ENCODE measurements at places on chromosomes 5 and 9.

DNA sequence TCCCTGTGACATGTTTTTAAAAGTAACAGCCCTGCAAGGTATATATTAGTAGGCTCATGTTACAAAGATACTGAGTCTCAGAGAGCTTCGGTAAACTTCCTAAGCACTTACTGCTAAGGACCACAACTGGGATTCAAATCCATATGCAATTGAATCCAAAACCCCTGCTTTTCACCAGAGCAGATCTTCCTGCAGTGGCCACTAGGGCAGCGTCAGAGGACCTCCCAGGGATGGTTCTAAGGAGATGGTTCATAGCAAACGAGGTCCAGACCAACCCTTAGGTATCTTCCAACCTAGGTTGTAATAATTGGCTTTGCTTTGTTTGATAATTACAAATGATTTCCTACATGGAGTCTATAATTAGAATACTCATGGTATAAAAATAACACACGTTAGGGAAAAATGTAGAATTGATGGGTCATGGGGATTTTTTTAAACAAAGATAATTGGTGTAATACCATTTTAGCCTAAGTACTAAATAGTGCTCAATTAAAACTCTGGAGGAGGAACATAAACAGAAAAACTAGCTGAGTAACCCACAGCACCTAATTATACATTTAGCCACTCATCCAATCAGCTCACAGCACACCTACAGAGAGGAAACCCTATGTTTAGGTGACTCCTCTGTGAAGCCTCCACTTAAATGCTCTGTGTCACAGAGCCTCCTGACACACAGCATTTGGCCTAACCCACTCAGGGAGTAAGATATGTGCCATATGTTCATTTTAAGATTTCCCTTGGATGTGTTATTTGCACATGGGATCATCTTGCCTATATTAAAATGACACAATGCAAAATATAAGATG lies 10.0 kb upstream of the CAST start:
- DNase-seq = no peak

GRCh38 chr9:135620558-135620957 lies 18.8 kb downstream of the GLT6D1 start:
- no peak for DNase-seq

DNA sequence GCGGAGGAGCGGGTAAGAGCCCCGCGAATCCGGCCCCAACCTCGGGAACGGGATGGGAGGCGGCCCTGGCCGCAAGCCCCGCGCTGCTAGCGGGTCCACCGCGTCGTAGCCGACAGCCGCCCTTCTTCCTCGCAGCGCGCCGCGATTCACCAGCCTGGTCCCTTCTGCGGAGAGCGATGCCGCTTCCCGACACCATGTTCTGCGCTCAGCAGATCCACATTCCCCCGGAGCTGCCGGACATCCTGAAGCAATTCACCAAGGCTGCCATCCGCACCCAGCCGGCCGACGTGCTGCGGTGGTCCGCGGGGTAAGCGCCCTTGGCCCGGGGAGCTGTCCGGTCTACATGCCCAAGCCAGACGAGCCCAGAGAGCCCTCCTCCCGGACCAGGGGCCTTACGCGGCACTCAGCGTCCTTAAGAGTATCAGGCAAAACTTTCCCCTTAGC lies 335 bp downstream of the ROPN1L start:
- no peak for DNase-seq

GRCh38 chr9:35687306-35687705 lies 2.4 kb downstream of the TPM2 start:
- no peak for DNase-seq

- peak; percentile 51 for DNase-seq
Measured at GRCh38 chr5:56838409-56839039, 23.2 kb downstream of the MAP3K1 start.

- no peak for DNase-seq
Measured at GRCh38 chr9:37609735-37610397, 17.5 kb upstream of the TOMM5 start.

GRCh38 chr5:41925555-41925951 lies 472 bp downstream of the FBXO4 start:
- DNase-seq = no peak

DNA sequence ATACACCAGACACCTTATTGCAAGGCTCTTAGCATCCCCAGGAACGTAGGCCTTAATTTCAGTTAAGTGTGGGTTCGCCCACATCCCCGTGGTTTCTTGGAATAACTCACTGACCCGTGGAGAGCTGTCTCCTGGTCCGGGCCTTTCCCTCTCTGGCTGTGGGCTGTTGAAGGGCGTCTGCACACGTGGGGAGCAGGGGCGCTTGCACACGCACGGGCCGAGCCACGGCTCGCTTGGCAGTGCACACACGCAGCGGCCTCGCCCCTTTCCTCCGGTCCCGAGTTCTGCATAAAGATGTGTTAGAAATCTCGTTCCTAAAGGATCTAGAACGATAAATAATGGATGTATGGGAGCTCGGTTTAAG lies 141.9 kb downstream of the PBX3 start:
- DNase-seq = no peak

DNA sequence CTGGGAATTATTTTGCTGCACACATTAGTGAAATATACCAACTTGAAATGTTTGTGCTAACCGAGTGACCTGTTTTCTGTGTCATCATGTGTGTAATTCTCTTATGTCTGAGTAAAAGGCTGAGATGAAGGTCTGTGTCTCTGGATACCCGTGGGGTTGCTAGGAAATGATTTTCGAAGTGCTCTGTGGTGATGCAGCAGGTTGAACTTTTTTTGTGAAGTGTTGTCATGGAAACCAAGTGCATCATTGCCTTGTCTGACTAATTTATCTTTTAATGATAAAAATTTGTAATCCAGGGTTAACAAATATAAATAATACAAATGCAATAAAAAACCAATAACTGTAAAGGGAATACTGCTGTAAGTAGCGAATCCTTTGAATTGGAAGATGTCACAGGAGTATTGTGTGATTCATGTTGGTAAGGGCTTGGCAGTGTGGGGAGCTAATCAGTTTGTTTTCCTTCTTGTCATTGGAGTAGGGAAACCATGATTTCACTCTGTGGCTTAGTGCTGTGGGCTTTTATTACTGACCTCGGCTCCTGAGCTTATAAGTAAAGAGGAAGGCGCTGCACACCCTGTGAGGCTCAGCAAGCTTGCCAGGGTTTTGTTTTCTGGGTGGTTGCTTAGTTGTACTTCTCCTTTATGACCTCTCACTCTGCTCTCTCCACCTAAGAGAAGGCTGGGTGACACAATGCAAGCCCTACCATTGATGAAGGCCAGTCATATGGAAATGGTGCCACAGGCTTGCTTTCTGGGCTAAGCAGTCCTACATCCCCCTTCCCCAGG lies 22.3 kb downstream of the PDE8B start:
- no peak for DNase-seq

- no peak for DNase-seq
Measured at GRCh38 chr9:131530546-131530919, 530 bp downstream of the UCK1 start.

DNA sequence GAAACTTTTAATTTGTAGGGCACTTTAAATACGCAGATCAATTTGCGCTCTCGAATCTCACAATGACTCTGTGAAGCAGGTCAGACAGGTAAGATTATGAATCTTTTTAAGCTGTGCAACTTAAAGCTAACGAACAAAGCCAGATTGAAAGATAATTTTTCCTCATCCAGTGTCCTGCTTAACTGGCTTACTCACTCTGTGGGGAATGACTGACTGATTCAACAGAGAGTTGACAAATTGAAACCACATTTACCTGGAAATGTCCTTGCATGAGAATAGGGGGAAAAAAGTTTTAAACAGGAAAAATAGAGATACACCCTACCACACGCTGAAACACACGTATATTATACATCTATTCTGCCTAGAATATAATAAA lies 187.9 kb downstream of the MAN2A1 start:
- no peak for DNase-seq
